ENCODE measurements at places on chromosomes 7 and 10. TPM values are rescaled to one million over a fixed set of nuclear protein-coding genes. Genes with fewer than 3 reads are reported as not detected.

The MRLN gene
- total RNA-seq = not detected

DNA sequence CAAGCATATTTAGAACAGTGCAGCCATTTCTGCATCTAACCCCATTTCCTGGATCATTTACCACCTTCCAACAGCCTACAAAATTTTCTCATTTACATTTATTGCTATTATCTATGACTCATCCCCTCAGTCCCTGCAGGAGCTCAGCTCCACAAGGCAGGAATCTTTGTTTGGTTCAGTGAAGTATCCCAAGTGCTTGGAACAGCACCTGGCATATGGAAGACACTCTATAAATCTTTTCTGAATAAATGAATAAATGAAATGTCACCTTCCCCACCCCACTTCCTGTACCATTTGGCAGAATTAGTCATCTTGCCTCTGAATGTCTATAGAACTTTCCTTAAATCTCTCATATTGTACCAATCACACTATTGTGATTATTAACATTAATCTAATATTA lies 110.7 kb downstream of the HIP1 start:
- no peak for DNase-seq

The SPDYE9 gene
- not detected for total RNA-seq

DNA sequence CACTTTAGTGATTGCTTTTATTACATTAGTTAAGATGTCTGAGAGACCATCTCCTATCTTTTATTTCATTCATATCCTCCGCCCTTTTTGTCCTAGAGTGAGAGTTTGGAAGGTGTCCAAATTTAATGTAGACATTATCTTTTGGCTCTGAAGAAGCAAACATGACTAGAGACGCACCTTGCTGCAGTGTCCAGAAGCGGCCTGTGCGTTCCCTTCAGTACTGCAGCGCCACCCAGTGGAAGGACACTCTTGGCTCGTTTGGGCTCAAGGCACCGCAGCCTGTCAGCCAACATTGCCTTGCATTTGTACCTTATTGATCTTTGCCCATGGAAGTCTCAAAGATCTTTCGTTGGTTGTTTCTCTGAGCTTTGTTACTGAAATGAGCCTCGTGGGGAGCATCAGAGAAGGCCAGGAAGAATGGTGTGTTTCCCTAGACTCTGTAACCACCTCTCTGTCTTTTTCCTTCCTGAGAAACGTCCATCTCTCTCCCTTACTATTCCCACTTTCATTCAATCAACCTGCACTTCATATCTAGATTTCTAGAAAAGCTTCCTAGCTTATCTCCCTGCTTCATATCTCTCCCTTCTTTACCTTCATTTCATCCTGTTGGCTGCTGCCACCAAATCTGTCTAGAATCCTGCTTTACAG lies 10.4 kb upstream of the CLCN1 start:
- no peak for DNase-seq

The TMEM139 gene
- 0.62 TPM for total RNA-seq

DNA sequence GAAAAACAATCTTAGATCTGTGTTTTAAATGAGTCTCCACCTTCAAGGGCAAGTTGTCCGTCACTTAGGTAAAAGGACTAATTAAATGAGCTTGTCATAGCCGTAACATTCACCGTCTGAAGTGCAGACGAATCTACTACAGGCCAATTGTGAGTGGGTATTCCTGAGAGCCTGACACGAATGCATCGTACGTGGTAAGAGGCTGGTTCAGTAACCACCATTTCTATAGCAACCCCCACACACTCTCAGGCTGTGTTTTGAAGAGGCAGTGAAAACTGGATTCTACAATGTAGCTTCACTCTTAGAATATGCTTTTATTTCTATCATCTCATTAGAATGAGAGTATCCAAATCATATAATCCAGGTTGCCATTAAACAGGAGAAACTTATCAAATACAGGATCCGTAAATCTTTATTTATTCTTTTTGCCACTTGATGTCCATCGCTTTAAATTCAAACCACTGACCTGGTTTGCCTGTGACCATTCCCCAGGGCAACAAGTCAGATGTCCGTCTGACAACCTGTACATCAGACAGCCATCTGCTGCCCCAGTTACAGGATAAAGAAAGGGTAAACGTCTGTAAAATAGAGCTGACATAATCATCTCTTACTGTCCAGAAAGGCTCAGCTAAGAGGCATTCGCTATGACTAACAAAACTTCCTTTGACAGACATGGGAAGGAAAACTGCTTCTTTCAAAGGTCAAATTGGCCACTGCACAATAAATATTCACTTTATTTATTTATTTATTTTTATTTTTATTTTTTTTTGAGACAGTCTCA lies 70.3 kb upstream of the NMT2 start:
- no peak for DNase-seq

The TAS2R41 gene
- total RNA-seq = not detected

The COL17A1 gene
- total RNA-seq = not detected

- DNase-seq = no peak
These were observed 6.7 kb upstream of the SCRN1 start for GRCh38 chr7:29996321-29996720.

DNA sequence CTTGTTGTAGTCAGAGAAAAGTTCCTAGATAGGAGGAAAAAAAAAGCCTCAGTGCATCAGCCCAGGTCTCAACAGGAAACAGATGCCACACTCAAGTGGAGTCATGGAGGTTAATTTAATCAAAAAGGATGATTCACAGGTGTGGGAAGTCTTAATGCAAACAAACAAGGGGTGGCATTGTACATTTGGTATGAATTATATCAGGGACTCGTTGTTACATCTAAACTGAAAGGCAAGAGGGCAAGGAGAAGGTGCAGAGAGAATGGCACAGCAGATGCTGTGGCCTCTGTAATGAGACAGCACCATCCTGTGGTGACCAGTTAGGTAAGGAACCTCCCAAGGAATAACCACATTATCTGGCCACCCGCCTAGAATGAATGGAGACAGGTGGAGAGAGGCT lies 133.7 kb downstream of the PTPRZ1 start:
- peak; percentile 53 for DNase-seq

DNA sequence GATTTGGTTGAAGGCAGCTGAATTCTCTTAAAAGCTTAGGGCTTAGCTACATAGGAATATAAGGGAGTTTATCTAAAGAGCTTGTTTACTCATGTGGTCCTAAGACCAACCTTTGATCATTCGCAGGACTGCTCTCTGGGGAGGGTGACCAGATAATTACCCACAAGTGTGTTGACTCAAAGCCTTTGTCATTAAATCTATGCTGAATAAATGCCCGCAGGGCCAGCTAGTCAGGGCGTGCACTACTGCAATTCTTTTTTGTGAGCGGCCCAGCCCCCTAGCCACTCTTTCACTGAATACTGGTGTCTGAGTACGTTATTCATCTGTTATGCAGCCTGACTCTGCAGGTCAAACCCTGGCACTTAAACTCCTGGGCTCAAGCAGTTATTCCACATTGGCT lies 69.6 kb downstream of the AKAP9 start:
- DNase-seq = no peak

DNA sequence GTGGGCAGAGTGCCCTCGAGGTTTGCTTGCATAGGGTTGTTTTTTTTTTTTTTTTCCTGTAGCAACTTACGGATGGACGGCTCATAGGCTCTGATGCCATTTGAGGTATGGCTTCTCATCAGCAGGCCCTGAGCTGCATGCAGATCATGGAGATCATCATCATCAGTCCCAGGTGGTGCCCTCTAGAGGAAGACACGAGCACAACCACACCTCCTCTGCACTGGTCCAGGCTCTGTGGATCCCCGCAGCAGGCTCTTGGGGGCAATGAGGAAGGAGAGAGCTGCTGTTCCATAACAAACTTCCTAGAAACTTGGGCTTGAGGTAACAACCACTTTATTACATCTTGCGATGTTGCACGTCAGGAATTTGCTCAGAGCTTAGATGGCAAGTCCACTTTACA lies 132.7 kb upstream of the CXCL12 start:
- DNase-seq = no peak

GRCh38 chr10:113646336-113647201 lies 17.3 kb downstream of the NRAP start:
- DNase-seq = no peak

DNA sequence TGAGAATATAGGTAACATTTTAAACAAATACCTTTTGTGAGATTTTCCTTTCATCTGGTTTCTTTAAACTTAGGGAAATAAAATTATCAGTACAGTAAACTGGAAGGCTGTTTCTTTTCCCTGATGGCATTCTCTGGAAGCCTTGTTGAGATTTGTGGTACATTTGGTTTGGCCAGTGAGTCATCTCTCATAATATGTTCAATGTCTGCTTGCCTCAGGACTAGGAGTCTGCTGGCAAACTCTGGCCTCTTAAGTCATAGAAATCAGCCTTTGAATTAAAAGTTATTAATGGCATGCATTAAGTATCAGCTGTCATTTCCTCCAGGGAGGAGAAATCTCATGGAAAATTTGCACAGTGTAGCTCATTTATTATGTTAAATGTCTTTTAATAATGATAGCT lies 316.6 kb upstream of the KIAA1217 start:
- no peak for DNase-seq

The CRTAC1 gene
- not detected for total RNA-seq

DNA sequence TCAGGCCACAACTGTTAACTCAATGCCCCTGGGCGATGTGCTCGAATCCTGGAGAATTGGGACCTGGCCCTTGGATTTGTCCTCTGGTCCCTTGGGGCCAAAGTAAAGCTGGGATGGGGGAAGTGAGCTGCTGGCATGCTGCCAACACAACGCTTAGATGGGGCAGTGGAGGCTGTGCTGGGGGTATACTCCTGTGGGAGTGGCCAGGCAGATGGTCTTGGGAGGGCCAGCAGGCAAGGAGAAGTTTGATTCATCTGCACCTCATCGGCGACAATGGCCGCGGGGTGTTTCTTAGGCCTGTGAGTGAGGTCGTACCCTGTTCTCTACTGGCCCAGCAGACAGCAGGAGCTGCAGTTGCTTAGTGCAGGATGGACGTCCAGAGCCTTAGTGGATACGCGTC lies 139.0 kb upstream of the MTPN start:
- DNase-seq = no peak

The ZNF467 gene
- 1.1 TPM for total RNA-seq

- no peak for DNase-seq
These were observed 69.4 kb downstream of the COL13A1 start for GRCh38 chr10:69871074-69871473.

- no peak for DNase-seq
These were observed 22.4 kb upstream of the FOXK1 start for GRCh38 chr7:4659551-4660286.

DNA sequence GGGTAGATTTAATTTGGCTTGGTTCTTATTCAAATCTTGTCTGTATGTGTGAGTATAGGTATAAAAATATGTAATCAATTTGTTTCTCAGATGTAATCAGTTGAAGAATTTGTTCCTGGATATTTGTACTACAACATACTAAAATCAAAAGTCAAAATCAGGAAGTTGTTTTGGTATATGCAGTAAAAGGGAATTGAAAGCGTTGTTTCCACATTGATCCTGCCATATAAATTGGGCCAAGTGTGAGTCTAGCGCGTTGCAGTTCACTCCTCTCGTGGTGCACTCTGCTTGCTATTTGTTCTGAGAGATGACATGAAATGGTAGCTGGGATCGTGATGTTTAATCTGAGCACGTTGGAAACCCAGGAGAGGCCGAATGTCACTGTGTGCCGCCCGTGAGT lies 55.9 kb downstream of the SHH start:
- DNase-seq = no peak

- no peak for DNase-seq
These were observed 97.6 kb downstream of the KIAA1217 start for GRCh38 chr10:24306507-24306875.

DNA sequence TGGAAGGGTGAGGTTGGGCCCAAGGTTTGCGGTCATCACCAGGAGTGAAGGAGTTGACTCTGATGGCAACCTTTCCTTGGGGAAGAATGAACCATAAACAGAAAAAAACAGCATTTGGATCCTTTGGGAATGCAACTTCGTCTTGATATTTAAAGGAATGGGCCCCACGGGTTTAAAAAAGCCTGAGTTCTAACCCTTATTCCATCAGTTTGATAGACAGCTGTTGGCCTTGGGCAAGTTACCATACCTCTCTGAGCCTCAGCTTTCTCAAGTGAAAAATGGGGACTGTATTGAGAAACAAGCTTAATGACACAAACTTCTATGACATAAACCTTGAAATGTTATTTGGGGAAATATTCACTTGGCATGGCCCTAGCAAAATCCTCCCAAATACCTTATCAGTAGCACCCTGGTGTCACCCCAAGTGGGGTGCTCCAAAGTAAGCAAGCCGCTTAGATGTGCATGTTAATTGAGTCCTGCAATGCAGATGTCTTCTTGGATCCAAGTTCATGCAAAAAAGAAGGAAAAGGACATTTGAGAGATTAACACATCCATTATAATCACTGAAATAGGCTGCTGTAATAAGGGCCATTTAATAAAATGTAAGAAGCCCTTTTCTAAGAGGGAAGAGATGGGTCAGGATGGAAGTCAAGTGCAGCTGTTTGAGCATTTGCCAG lies 13.8 kb downstream of the MXI1 start:
- DNase-seq = no peak

GRCh38 chr10:73591935-73592699 lies 975 bp upstream of the USP54 start:
- DNase-seq = peak; percentile 84

DNA sequence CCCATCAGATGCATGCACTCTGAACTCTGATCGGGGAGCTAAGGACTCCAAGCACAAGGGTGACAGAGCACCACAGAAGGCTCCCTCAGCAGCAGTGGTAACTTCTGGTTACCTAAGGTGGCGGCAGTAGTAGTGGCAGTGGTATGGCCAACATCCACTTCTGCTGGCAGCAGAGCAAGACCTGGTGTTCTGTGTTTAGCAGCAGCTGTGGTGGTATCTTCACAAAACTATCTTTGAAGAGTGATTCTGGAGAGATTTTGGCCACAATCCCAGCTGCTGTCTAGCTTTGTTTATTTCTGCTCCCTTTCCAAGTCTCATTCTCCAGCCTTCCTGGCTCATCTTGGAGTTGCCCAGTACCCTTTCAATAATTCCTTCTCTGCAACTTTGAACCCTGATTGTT lies 102.4 kb upstream of the LRGUK start:
- no peak for DNase-seq

DNA sequence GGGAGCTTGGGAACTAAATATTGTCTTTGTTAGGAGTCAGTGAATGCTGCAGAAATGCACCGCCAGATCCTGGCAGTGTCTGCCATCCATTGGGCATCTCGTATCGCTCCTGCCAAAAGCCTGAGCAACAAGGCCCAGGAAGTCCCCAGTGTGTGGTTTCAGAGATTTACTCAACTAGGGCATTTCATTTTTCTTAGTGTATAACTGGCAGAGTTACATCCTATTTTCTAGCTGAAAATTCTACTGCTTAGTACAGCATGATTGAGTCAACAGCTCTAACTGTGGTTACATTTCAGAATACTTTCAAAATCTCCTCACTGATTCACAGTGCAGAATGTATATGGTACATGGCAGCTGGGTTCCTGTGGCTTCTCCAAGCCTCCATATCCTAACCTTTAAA lies 95.8 kb upstream of the CREB5 start:
- DNase-seq = no peak

- no peak for DNase-seq
These were observed 28.5 kb downstream of the CAV1 start for GRCh38 chr7:116553168-116553964.

DNA sequence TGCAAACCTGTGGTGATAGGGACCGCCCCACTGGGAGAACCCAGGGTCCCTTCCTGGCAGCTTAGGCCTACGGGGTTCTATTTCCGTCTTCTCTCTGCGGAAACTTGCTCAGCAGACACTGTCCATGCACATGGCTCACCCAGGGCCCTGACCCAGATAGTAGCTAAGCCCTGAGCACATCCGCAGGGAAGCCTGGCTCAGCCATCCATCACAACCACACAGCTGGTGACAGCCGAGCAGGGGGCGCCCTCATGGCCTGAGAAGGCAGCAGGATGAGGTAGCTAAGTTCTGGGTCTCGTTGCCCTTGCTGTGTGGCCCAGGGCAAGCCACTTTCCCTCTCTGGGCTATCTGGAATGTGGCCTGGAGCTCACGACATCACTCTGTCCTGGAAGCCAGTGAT lies 23.3 kb downstream of the NPTX2 start:
- no peak for DNase-seq
